ENCODE measurements at places on chromosomes 16 and 17.

DNA sequence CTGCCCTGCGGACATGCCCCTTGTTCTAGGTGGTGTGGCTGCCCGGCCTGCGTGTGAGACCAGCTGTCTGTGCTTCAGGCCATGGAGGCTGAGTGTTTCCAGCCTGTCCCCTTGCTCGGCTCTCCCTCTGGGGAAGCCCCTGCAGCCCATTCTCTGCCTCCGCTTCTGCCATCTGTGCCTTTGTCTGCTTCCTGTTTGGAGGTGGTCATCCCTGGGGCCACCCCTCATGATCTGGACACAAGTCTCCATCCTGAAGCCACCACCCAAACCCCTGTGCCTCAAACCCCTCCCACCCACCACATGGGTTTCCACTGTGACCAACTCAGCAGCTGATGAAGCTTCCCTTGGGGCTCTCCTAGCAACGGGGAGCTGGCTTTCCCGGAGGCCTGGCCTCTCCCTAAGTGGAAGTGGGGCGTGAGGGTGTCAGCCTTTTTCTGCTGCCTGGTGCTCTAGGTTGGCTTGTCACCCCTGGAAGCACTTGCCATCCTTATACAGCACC lies 184.9 kb downstream of the SEC14L1 start:
- peak; percentile 70 for DNase-seq

DNA sequence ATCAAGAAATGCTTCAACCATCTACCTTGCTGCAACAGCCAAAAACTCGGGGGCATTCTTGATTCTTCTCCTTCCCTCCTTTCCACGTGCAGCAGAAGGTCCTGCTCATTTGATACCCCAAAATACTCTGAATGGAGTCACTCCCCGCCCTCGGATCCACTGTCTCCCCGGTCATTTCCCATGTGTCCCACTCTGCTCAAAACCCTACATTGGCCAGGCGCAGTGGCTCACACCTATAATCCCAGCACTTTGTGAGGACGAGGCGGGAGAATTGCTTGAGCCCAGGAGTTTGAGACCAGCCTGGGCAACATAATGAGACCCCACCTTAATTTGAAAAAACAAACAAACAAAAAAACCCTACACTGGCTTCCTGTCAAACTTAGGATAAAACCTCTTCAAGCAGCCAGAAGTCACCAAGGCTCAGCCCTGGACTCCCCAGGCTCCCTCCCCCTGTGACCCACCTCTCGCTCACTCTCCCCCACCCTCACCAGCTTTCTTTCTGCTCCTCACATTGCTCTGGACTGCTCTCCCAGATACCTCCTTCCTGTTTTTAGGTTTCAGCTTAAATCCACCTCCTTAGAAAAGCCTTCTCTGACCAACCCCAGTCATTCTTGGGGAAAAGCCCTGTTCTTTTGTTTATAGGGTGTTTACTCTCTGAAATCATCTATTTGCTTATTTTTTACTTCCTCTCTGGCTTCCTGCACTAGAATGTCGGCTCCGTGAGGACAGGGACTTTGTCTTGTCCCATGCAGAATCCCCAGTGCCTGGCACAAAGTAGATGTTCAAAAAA lies 2.8 kb downstream of the SLC13A2 start:
- no peak for DNase-seq

- no peak for DNase-seq
Observed at GRCh38 chr17:49708515-49709183, 885 bp upstream of the SLC35B1 start.

DNA sequence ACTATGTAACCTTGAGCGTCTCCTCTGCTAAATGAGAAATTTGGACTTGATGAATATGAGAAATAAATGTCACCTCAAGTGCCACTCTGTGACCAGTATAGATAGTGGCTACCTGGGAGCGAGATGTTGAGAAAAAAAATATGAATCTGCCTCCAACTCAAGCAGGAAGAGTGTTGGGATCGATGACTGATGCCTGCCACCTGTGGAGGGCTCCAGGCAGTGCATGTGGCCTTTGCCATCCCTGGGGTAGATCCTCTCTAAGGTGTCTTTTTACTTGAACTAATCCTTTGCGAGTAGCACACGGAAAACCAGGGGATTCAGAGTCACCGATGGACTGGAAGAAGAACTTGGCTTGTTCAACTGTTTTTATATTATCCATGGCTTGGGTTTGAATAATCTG lies 9.4 kb downstream of the CCDC182 start:
- no peak for DNase-seq

DNA sequence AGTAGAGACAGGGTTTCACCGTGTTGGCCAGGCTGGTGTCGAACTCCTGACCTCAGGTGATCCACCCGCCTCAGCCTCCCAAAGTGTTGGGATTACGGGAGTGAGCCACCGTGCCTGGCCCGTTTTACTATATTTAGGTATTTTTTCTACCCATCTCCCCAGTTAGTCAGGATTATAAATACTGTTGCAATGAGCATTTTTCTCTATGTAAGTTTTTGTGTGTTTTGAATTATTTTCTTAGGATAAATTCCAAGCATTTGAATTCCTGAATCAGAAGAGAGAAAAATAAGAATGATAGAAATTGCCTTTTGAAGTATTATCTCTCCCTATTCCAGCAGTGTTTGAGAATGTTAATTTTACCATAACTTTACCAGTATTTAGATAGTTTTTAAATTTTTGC lies 36.6 kb downstream of the KIAA0513 start:
- DNase-seq, result no peak

GRCh38 chr17:49015179-49015923 lies 18.2 kb downstream of the IGF2BP1 start:
- no peak for DNase-seq

GRCh38 chr16:85717393-85718152 lies 28.8 kb upstream of the GINS2 start:
- DNase-seq, result peak; percentile 89

GRCh38 chr16:81380932-81381331 lies 63.7 kb upstream of the CMIP start:
- no peak for DNase-seq

GRCh38 chr17:43839670-43840108 lies 6.7 kb upstream of the MPP3 start:
- DNase-seq, result no peak

GRCh38 chr17:74335529-74336062 lies 9.6 kb downstream of the KIF19 start:
- DNase-seq, result no peak

DNA sequence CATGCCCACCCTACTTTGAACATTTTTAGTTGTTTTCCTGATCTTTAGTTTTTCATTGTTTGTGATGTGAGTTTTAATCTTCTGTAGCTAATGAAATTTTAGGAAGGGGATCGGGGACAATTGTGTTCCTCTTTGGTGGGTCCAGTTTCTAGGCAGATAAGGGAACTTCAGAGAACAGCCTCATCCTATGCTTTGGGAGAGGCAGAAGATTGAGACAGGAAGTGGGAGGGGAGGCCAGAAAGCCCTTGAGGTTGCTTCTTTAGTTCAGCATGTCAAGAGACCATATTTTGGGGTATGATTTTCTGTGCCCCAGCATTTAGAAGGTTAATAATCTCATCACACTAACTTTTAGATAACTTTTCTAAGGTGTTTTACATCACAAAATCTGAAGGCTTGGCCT lies 191.0 kb downstream of the TANC2 start:
- DNase-seq, result no peak

GRCh38 chr17:65559804-65560627 lies 1.4 kb downstream of the AXIN2 start:
- no peak for DNase-seq

DNA sequence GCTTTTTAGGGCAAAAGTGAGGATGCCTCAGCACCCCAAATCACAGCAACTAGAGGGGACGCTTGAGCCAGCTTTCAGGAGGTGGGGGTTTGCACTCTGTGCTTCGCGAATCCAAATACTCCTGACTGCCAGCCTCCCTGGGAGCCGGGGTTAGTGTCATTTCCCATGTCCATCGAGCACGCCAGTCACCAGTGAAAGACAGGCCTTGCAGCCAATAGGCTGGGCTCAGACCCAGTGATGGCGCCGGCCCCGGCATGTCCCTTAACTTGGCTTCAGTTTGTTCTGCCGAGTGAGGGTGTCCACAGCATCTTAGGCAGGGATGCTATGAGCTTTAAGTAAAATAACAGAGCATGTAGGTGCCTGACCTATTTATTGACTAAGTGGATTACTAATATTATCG lies 50.9 kb upstream of the CDC42EP4 start:
- DNase-seq, result no peak

- DNase-seq, result no peak
Observed at GRCh38 chr17:44842748-44843147, 4.9 kb upstream of the HIGD1B start.

DNA sequence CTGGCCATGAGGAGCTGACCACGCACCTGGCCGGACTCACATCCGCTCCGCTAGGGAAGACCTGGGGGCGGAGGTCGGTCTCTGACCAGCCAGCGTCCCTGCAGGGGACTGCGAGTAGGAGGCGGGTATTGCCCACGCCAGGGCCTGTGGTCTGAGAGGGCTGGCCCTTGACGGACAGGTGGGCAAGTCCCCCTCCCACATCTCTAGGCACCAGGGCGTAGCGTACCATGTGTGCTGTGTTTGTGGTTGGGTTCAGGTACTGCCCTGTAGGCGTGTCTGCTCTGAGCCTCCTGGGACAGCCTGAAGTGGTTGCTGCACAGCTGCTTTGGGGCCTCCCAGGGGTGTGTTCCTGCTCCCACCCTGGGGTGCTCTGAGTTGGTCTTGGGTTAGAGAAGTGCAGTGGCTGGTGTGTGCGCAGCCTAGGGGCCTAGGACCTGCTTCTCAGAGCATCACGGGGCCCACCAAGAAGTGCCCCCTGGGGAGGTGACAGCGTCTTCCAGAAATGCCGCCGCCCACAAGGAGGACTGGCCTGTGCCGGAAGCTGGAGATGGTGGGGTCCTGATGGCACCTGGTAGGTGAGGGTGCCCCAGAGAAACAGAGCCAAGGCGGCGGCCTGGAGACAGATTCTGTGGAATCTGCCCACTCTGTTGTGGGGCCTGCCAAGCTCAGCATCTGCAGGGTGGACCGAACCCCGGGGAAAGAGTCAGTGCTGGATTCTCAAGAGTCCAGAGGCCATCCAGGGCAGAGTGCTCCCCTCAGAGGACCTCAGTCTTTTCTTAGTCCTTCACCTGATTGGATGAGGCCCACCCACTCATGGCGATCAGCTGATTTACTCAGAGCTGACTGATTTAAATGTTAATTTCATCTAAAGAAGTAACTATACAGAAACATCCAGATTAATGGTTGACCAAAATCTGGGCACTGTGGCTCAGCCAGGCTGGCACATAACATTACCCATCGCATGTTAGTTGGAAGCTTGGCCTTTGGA lies 48.3 kb downstream of the WDR45B start:
- DNase-seq, result no peak

DNA sequence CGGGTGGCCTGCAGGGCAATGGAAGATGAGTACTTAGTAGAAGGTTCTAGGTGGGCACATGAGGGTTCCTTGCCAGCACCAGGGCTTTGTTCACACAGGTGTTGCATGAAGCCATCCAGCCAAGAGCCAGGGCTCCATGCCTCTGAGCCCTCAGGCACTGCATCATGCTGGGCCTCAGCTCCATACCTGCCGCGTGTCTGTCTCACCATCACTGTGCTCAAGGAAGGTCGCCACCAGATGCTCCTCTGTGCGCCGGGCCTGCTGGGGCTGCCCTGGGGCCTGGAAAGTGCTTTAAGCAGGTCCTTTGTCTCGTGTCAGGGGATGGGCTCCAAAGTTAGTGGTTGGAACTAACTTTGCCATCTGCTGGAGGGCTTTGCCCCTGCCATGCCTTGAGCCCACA lies 25.6 kb downstream of the C16orf90 start:
- DNase-seq, result no peak

- no peak for DNase-seq
Observed at GRCh38 chr17:51995797-51996403, 162.6 kb downstream of the CA10 start.

DNA sequence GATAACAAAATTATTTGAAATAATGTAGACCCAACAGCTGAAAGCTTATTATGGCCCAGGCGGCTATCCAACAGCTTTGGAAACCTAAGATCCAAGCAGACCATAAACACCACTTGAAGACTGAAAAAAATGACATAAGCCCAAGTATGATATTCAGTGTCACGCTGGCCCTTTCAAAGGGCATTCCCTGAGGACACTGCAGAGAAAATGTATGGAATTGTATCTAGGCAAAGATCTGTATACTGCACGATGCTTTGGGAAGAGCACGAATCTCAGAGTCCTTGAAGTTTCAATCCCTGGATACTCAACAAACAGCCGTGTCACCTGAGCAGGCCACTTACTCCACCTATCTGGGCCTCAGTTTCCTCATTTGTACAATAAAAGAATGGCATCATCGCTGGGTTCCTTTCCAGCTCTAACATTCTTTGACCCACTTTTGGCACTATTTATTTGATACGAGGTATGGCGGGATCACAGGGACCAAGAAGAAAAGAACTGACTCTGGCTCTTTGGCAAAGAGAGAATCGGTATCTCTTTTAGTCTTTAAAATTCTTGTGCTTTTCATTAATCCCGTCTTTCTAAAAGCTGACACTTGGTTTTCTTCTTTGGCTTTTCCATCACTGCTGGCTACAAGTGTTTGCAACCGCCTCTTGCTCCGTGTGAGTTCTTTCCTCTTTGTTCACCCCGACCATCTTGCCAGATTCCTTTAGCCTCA lies 1.2 kb downstream of the STAT5B start:
- DNase-seq, result no peak

DNA sequence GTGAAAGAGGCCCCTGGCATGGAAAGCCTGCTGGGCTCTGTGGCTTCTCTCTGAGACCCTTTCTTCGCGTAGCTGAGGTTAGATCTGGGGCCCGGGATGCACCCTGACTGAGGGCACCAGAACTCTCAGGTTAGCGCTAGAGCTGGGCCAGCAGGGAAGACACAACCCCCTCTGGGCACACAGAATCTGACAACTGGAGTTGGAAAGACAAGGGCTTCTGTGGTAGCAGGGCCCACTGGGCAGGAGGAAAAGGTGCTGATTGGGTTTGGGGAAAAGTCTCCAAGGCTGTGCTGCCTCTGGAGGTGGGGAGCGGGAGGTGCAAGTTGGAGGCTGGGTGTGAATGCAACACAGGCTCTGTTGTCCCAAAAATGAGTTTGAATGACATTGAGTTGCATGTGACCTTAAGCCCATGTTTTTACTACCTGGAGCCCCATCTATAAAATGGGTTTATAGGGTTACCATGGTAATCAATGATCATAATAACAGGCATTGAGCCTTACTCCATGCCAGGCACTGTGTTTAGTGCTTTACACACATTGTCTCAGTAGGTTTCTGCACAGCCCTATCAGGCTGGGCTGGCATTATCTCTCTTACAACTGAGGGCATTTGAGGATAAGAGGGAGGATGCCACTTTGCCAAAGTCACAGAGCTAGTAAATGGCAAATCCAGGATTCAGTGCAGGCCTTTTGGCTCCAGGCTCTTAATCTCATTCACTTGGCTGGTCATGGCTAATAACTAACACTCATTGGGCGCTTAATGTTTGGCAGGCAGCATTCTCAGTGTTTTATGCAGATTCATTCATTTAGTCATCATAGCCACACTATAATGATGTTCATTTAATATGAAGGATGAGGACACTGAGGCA lies 9.5 kb upstream of the IGFBP4 start:
- DNase-seq, result peak; percentile 54

GRCh38 chr17:43588121-43588520 lies 42.0 kb upstream of the ETV4 start:
- no peak for DNase-seq
